ENCODE measurements at places on chromosomes 3 and 15.

DNA sequence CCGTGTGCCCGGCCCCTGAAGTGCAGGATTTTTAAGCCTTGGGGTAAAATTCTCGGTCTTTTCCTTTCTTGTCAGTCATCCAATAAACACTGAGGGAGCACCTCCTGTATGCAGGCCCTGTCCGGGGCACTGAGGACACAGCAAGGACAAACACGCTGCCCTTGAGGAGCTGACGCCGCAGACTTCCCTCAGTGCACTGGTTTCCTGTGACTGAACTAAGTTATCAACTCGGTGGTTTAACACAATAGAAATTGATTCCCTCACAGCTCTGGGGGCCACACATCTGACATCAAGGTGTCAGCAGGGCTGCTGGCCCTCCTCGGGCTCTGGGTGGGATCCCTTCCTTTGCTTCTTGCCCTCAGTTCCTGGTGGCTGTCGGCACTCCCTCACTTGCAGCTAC lies 65.1 kb downstream of the ZNF445 start:
- DNase-seq = no peak

- DNase-seq = no peak
Observed at GRCh38 chr3:5226783-5227182, 39.3 kb downstream of the EDEM1 start.

GRCh38 chr15:63015618-63016017 lies 26.9 kb upstream of the TPM1 start:
- DNase-seq = no peak

GRCh38 chr3:126208182-126208581 lies 27.8 kb upstream of the ALDH1L1 start:
- DNase-seq = no peak

- no peak for DNase-seq
Observed at GRCh38 chr15:67997996-67998395, 56.1 kb upstream of the PIAS1 start.

DNA sequence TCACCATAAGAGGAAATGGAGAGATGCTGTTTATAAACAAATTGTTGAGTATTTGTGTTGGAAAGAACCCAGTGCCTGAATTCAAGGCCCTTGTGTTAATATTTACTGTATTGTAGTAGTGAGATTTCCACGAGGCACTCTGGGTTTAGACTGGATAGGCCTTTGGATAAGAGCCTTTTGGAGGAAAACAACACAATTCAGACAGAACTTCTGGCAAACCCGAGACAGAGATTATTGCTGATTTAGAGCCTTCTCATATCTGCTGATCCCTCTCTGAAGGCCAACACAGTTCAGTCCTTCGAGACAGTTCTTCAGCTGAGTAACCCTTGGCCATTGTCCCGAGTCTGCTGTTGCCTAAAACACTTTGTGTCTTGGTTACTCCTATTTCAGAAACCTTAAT lies 55.7 kb downstream of the LMCD1 start:
- no peak for DNase-seq

GRCh38 chr3:118548434-118548833 lies 486.2 kb downstream of the IGSF11 start:
- no peak for DNase-seq

DNA sequence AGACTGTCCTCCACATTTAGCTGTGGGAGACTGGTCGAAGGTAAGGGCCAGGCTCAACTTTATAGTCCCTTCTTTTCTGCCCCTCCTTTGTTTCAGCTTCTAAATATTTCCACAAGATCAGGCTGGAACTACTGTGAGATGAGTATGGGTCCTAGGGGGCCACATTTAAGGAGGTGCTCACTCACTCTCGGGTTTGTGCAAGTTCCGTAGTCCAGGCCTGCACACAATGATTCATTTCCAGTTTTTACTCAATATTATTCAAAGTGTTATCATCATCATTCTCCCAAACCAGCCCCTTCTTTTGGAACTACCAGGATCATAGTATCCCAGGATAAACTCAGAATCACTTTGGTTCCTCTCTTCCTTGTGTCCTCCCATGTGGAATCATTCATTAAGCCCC lies 289.1 kb downstream of the ADAMTSL3 start:
- no peak for DNase-seq

DNA sequence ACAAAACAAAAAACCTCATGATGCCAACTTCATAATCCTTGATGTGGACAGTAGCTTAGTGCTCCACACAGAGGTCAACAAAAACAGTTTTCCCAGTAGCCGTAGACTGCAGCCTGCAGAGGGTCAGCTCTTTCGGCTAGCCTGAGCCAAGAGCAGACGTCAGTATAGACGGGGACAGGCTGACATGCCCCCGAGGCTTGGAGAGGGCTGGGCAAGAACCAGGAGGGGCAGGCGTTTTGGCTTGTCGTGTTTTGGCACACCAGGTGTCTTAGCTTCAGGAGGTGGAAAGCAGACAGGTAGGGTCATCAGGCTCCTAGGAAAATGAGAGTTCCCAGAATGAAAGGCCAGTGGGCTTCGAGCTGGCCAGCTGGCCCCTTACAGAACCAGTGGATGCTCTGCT lies 21.8 kb downstream of the CAND2 start:
- DNase-seq = no peak

DNA sequence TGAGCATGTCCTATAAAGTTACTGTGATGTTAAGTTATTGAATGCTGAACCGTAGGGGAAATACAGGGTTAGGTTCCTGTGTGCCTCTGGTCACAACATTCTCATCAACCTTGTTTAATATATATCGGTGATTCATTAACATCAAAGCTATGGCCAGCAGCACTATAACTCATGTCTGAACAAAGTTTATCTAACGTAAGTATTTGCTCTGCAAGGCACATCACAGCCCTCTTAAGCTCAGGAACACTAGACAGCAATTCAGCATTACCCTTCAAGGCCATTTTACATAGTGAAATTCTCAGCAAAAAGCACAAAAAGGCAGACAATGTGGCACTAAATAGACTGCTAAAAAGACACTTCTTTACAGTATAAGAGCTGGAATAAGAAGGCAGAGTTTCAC lies 48.2 kb upstream of the FNDC3B start:
- DNase-seq = no peak

GRCh38 chr15:80272987-80273386 lies 21.0 kb upstream of the CTXND1 start:
- no peak for DNase-seq

DNA sequence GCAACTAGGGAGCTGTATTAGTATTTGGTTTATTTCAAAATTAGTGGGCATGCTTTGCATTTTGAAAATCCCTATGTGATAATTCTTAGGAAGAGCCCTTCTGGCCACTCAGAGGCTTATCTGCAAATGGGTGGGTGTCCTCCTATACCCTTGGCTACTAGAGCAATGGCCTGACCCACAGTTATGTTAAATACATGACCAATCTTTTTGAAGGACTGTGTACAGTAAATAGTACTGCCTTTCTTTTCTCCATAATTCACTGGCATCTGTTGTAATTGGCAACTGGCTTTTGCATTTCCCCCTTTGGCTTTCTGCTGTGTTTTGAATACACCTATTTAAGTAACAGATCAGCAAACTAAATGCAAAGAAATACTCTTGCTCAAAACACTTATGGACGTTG lies 175.4 kb downstream of the ANXA2 start:
- no peak for DNase-seq

All from BE2C (cell line).